ENCODE measurements at places on chromosomes 13 and 19.
A peak's percentile ranks its signal among the peaks of the same experiment; 100 is the strongest.

- DNase-seq, result no peak
Observed at GRCh38 chr13:19791953-19792537, 9.3 kb upstream of the PSPC1 start.

DNA sequence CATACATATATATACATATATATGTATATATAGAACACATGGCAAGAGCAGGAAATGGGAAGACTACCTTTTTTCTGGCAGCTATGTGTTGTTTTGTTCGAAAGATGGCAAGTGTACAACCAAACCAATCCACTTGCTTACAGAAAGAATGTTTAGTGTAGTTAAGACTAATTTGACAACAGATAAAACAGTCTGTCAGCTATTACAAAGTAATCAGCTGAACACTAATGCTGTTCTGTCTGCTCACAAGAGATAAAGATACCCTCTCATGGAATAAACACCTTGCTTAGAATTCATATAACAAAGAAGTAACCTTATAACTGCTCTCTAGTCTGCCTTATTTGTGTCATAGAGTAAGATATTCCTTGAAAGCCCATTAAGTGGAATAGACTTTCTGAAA lies 858 bp upstream of the KCNRG start:
- no peak for DNase-seq

- DNase-seq, result peak; percentile 98
Observed at GRCh38 chr19:3343619-3344502, 22.5 kb upstream of the NFIC start.

DNA sequence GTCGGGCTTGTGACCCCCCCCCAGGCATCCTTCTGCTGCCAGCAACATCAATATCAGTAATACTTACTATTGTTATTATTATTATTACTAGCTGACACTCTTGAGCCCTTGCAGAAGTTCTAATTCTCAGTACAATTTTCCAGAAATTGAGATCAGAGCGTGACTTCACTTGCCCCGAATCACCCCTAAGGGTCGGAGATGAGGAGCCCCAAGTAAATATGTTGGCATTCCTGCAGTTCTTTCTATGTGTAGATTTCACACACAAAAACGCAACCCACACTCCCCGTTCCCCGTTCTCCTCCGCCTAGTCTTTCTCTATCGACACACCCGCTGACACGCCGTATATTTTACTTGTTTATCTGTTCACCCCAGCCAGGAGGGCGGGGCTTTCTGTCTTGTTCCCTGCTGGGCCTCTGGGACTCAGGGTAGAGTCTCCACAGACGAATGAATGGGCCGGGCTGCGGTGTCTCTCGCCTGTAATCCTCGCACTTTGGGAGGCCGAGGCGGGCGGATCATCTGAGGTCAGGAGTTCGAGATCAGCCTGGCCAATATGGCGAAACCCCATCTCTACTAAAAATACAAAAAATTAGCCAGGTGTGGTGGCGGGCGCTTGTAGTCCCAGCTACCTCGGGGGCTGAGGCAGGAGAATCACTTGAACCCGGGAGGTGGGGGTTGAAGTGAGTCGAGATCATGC lies 14.7 kb downstream of the TLE5 start:
- peak; percentile 81 for DNase-seq

- no peak for DNase-seq
Observed at GRCh38 chr13:80010286-80010831, 330.6 kb downstream of the SPRY2 start.

- DNase-seq, result no peak
Observed at GRCh38 chr19:33324628-33325027, 22.3 kb upstream of the CEBPA start.

DNA sequence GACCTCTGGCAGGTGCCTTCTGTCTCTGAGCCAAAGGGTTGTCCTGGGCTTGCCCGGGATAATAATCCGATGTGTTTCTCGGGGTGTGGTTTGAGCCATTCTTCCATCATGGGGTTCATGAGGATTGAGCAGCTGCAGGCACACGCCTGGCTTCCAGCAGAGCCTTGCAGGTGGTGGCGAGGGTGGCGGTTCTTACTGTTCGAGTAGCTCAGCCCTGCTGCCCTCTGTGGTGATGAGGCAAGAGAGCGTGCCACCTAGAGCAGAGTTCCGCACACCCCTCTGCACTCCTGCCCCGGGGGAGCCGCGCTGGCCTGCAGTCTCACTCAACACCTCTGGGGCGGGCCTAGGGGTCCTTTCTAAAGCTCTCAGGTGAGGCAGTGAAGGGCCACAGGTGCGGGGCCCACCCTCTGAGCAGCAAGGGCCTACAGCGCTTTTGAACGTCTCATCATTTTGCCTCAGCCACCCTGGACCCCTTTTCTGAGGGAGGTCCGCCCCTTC lies 3.8 kb downstream of the SCN1B start:
- no peak for DNase-seq

- no peak for DNase-seq
Observed at GRCh38 chr13:108816375-108816774, 187.0 kb downstream of the MYO16 start.

- peak; percentile 21 for DNase-seq
Observed at GRCh38 chr13:84362777-84363176, 480.5 kb upstream of the SLITRK1 start.

DNA sequence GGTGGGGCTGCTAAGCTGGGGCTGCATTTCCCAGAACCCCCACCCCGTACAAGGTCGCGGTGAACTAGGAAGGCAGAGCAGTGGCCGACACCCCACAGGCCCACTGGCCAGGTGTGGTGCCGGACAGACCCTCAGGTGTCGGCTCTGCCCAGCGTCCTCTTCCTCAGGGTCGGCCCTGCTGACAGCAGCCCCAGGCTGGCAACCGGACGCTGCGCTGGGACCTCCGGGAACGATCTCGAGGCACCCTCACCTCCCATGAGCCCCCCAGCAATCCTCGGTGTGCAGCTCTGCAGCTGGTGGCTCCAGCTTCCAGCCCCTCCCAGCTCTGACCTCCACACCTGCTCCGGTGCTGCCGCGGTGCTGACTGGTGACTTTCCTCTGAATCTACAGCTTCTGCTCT lies 142.9 kb upstream of the SPACA7 start:
- no peak for DNase-seq

GRCh38 chr19:45098521-45099466 lies 5.8 kb downstream of the PPP1R37 start:
- DNase-seq, result peak; percentile 65

GRCh38 chr13:113930671-113931637 lies 42.9 kb downstream of the C13orf46 start:
- no peak for DNase-seq

DNA sequence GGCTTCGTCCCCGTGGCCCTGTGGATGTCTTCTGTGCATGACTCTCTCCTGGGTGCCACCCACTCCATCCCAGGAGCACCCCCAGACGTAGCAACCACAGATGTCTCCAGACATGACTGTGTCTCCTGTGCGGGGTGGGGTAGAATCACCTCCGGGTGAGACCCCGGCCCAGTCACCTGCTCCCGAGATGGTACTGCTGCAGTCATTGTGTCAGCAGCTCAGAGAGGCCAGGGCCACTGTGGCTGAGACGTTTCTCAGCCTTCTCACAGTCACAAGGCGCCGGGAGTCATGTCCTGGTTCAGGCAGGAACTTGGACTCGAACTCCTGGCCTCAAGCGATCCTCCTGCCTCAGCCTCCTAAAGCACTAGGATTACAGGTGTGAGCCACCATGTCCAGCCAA lies 16.6 kb downstream of the NCLN start:
- no peak for DNase-seq
